HCT116 (cell line): ENCODE measurements at places on chromosomes 3 and 15. TPM values are rescaled to one million over a fixed set of nuclear protein-coding genes. Genes with fewer than 3 reads are reported as not detected.

FOXP1 gene
- 11.4 TPM for total RNA-seq

CCDC51 gene
- total RNA-seq = 29.3 TPM

CHRNA3 gene
- total RNA-seq = not detected

DNA sequence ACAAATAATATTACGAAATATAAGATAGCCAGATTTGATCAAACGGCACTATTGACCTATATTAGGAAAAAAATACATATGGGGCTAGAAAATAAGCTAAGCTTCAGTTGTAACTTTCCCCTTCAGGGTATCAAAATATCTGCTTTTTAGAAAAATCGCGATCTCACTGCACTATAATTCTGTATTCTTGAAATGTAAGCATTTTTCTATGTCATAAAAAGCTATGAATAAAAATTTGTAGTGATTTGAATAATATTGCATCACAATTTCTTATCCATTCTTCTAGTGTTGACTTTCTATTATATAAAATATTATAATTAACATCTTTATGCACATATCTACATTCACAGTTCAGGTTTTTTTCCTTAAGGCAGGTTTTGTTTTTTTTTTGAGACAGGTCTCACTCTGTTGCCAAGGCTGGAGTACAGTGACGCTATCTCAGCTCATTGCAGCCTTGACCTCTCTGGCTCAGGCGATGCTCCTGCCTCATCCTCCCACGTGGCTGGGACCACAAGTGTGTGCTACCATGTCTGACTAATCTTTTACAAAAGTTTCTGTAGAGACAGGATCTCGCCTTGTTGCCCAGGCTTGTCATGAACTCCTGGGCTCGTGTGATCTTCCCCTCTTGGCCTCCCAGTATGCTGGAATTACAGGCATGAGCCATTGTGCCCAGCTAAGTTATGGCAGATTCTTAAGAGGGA, 21.6 kb downstream of the EMC4 start:
- no peak for DNase-seq

GRCh38 chr3:157436583-157437291, at the start of gene PTX3:
Gene PTX3 (plus strand): TSS chr3:157436850. CDS start chr3:157436934, 84 bp downstream.
- no peak for DNase-seq
